ENCODE measurements at places on chromosomes 2 and 18.

- no peak for DNase-seq
Measured at GRCh38 chr2:134705861-134706586, 12.8 kb downstream of the TMEM163 start.

DNA sequence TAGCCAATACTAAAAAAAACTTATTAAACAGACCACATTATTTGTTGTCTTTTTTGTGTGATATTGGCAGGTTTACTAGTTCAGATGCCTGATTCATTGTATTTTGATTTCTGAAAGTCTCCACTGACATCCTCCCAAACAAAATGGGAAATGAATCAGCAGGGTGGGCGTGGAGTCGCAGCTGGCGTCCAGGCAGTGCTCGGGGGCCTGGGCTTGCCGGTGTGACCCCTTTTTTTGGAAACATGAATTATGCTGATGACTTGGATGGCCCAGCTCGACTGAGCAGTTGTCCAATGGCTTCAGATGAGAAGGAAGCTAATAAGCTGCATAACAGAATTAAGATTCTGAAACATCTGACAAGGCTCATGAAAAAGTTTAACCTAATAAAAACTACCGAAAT is 1.7 kb upstream of the KCNG2 start:
- DNase-seq: no peak

GRCh38 chr2:2926858-2927175 is 450.8 kb downstream of the EIPR1 start:
- DNase-seq: no peak

- DNase-seq: no peak
Measured at GRCh38 chr18:72460210-72460680, 83.9 kb downstream of the CBLN2 start.

- DNase-seq: no peak
Measured at GRCh38 chr18:55128437-55128836, 169.2 kb upstream of the CCDC68 start.

GRCh38 chr2:7356909-7357584 is 439.8 kb downstream of the RNF144A start:
- no peak for DNase-seq

GRCh38 chr2:239459056-239459455 is 58.2 kb upstream of the HDAC4 start:
- DNase-seq: no peak

GRCh38 chr18:49697757-49698524 is 115.4 kb downstream of the ACAA2 start:
- DNase-seq: no peak

DNA sequence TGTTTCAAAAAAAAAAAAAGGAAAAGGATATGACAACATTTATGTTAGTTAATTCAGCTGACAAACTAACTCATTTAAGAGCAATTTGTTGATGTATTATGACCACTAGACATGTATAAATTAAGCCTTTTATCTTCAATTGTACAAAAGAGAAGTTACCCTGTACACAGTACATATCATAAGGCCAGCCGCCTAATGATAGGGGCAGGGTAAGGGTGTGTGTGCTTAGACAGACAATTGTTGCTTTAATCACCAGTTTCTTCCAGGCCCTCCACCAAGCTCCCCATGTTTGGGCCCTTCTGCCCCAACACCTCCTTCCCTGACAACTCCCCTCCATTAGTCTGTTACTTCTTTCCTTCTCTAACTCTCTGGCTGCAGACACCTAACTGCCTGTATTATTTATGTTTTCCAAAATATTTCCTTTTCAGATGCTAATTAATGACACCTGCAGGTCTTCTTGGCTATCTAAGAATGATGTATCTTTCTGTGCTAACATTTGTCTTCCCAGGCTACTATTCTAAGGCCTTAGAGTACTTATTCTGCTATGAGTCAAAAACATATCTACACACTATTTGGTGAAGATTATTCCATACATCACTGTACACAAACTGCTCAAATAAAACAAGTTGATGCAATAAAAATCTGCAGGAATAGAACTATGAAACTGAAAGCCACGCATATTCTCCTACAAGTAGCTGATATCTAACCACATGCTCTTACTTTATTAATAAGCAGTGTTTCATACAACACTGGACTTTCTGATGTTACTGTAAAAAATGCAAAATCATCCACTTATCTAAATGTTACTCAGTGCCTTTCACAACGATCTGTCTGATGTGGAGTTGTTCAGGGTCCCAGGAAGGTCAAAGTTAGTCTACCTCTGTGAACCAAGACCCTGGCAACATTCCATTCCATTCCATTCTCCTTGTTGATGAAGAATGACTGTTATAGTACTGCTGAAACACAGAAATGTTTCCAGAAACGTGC is 26.4 kb downstream of the TMEM131 start:
- DNase-seq: no peak

GRCh38 chr2:203534621-203535077 is 452 bp downstream of the RAPH1 start:
- DNase-seq: no peak

- DNase-seq: no peak
Measured at GRCh38 chr2:221671515-221671914, 99.4 kb upstream of the EPHA4 start.

DNA sequence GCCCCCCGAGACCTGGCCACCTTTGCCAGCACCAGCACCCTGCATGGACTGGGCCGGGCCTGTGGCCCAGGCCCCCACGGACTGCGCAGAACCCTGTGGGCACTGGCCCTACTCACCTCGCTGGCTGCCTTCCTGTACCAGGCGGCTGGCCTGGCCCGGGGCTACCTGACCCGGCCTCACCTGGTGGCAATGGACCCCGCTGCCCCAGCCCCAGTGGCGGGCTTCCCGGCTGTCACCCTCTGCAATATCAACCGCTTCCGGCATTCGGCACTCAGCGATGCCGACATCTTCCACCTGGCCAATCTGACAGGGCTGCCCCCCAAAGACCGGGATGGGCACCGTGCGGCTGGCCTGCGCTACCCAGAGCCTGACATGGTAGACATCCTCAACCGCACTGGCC is 554 bp downstream of the ASIC4 start:
- DNase-seq: no peak

GRCh38 chr2:64932371-64933216 is 56.6 kb upstream of the SLC1A4 start:
- peak; percentile 50 for DNase-seq

GRCh38 chr2:226079671-226080181 is 680.2 kb downstream of the NYAP2 start:
- no peak for DNase-seq

- no peak for DNase-seq
Measured at GRCh38 chr2:141015341-141016047, 1115.3 kb downstream of the LRP1B start.

GRCh38 chr18:79524181-79525078 is 128.7 kb downstream of the NFATC1 start:
- no peak for DNase-seq

GRCh38 chr18:63271148-63271547 is 48.4 kb downstream of the BCL2 start:
- DNase-seq: no peak

- no peak for DNase-seq
Measured at GRCh38 chr2:151922845-151923666, 94.8 kb upstream of the ARL5A start.

- no peak for DNase-seq
Measured at GRCh38 chr2:119249311-119249710, 25.7 kb downstream of the STEAP3 start.

DNA sequence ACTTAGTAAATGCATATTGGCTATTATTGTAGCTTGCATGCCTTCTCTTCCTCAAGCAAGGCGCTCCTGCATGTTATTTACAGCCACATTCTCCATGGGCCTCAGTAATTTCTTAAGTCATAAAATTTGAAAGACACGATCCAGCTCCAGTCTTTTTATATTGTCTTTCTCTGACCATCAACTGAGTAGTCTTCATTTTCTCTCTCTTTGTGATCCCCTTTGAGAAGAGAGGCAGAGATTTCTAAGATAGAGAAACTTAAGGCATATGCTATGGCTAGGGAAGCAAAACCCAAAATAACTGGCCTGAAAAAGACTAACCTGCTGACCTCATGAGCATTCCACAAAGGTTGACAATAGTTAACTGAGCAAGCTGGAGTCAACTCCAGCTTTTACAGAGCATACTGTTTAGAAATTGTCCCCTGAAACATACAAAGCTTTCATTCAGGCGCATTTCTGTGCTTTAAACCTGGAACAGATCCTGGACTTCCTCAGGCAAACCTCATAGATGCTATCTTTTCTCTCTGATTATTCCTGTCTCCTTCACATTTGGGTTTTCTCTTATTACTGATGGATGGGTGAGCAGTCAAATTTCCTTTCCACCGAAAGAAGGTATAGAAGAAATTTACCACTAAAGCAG is 4.6 kb downstream of the DPP4 start:
- DNase-seq: no peak

DNA sequence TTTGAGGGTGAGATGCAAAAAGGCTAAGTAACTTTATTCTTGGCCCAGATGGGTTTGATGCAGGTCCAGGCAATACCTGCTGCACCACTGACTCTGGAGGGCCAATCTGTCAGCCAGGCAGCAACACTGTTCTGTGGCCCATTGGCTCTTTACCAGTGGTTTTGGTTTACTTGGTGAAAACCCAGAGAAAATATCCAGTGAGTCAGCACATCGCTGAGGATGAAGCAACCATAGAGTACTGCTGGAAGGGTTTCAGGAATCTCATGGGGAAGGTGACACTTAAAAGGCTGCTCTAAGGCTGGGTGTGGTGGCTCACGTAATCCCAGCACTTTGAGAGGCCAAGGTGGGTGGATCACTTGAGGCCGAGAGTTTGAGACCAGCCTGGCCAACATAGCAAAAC is 192.5 kb upstream of the FAM98A start:
- no peak for DNase-seq

DNA sequence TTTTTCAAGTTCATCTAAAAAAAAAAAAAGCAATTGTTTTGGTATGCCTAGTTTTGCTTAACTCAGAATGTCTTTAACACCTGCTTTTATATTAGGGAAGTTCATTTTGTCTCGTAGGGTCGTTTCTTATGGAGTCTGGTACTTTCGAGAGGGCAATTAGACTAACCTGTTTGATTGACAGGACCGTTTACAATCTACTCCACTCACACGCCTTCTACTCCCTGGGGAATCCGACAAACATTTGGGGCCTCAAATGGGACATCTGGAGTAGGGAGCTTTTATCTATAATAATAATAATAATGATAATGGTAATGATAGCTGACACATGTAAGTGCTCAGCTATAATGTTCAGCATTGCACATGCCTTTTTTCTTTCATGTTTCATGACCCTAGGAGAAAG is 261.6 kb upstream of the RASGRP3 start:
- DNase-seq: no peak

GRCh38 chr2:18047213-18047611 is 168.7 kb downstream of the KCNS3 start:
- no peak for DNase-seq

- DNase-seq: no peak
Measured at GRCh38 chr18:12333506-12334290, 25.7 kb downstream of the TUBB6 start.

- no peak for DNase-seq
Measured at GRCh38 chr2:215355801-215356200, 43.9 kb downstream of the ATIC start.

DNA sequence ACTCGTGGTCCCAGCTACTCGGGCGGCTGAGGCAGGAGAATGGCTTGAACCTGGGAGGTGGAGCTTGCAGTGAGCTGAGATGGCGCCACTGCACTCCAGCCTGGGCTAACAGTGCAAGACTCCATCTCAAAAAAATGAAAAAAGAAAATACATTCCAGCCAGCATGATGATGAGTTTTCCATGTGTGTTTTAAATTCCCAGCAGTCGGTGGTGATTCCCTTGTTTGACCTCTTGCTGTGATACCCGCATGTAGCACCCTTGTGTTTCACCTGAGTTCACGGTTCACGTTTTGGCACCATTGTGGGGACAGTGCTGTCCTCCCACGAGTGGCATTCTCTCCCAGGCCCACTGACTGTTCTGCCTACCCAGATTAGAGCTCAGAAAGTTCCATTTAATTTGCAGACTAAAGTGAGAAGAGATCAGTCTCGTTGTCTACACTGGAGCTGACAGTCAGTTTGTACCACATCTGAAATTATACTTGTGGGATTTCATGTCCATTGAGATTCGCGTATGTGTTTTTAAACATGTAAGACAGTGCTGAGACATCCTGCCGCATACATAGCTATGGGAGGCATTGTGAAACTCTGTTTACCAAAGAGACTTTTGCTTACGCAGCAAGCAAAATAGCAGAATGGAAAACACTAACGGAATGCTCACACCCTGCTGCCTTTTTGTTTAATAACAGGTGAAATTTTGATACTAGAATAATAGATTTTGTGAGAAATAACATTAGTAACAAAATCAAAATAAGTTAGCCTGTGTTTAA is 157.1 kb downstream of the GBX2 start:
- no peak for DNase-seq

GRCh38 chr18:23933407-23933806 is 81.1 kb upstream of the TTC39C start:
- no peak for DNase-seq

GRCh38 chr2:191862156-191862775 is 15.4 kb upstream of the CAVIN2 start:
- DNase-seq: no peak

DNA sequence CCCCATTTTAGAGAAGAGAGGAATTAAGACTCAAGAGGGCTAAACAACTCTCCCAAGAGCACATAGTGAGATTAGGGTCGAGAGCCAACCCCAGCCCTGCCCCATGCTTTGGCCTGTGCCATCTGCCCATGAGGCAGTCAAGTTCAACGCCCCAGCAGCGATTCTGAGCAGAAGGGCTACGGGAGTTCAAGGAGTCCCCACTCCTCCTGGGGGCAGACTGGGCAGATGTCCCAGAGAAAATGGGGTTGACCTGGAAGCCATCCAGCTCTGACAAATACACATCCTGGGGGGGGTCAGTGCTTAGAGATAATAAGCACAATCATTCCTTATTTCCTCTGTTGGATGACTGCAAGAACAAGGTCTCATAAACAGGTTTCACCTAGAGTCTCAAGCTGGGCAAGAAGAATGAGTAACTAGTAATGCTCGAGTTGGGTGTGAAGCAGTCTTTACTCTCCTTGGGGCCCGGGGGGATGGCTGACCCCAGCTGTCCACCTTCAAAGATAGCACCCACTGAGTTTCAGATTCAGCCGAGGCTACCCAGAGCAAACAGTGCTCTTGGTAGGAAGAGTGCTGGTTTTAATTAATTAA is 716.4 kb downstream of the RNF144A start:
- DNase-seq: no peak

DNA sequence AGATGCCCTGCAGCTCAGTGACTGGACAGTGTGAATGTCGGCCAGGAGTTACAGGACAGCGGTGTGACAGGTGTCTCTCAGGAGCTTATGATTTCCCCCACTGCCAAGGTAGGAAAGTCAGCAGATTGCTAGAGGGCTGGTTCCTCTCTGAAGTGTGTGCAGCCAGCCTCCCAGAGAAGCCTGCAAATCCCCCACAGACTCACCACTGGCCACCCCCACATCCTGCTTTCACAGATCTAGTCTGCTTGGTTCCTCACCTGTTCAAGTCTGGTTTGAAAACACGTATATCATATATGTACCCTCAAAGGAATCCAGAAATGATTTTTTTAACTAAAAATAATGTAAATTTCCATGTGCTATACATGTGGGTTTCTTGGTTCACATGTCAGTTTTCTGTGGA is 121.1 kb downstream of the LAMA3 start:
- peak; percentile 12 for DNase-seq

- no peak for DNase-seq
Measured at GRCh38 chr2:135676031-135676430, 65.6 kb upstream of the UBXN4 start.

GRCh38 chr18:80168346-80168745 is 59.3 kb downstream of the ADNP2 start:
- DNase-seq: no peak
